Progenitor cell of endocrine pancreas (in vitro differentiated cells): ENCODE measurements at places on chromosomes 12 and 14.

DNA sequence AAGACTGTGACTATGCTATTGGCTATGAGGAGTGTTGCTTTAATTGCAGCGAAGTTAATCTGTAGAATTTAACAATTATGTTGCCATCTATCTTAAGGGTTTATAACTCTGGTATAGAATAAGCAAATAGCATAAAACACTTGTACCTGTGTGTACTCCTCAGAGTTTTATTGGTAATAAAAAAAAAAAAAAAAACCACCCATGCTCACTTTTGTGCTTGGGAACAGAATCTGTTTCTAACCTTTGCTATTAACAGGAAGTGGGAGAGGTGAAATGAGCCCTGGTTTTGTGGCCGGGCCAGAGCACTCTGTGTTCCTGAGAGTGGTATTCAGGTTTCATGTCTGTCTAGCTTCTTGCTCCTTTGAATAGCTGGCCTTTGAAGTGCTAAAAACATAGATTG lies 53.1 kb downstream of the PDE3A start:
- no peak for DNase-seq

GRCh38 chr12:127355061-127355841 lies 911.7 kb upstream of the TMEM132C start:
- no peak for DNase-seq

GRCh38 chr14:54695196-54695595 lies 128.3 kb downstream of the SAMD4A start:
- DNase-seq: no peak

DNA sequence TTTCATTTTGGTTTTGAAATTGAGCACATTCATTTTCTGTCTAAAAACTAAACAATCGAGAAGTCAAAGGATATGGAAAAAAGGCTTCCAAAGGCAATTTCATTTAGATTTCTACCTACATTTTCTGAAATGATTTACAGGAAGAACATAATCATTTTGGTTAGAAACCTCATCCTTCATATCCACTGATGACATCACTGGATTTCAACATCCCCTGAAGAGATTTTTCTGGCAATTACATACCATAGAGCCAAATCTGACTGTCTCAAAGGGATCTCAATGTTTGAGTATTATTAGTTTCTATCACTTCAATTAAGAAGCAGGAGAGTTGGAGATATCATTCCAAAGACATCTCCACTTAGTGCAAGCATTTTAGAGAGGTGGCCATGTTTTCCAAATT lies 137.8 kb downstream of the TTC7B start:
- no peak for DNase-seq

- DNase-seq: no peak
Measured at GRCh38 chr14:21208554-21208953, 52.7 kb upstream of the OR5AU1 start.

- no peak for DNase-seq
Measured at GRCh38 chr12:103102225-103102744, 144.8 kb downstream of the ASCL1 start.

DNA sequence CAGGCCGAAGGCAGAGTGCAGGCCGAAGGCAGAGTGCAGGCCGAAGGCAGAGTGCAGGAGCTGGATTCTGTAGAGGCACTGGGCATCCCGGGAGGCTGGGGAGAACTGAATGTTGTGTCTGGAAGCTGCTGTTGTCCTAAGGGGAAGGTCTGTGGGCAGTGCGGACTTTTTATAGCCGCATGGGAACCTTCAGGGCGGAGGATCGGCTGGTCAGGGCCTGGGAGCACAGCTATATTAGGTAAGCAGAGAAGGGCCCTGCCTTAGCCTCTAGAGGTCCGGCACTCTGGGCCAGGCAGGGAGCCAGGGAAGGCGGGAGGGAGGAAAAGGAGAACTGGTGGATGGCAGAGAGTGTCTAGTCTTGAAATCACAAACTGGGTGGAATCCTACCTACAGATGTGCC lies 14.2 kb downstream of the CABP1 start:
- no peak for DNase-seq
